Hypothalamus (tissue), 51 donors: ENCODE measurements at places on chromosomes 1 and 21.

DNA sequence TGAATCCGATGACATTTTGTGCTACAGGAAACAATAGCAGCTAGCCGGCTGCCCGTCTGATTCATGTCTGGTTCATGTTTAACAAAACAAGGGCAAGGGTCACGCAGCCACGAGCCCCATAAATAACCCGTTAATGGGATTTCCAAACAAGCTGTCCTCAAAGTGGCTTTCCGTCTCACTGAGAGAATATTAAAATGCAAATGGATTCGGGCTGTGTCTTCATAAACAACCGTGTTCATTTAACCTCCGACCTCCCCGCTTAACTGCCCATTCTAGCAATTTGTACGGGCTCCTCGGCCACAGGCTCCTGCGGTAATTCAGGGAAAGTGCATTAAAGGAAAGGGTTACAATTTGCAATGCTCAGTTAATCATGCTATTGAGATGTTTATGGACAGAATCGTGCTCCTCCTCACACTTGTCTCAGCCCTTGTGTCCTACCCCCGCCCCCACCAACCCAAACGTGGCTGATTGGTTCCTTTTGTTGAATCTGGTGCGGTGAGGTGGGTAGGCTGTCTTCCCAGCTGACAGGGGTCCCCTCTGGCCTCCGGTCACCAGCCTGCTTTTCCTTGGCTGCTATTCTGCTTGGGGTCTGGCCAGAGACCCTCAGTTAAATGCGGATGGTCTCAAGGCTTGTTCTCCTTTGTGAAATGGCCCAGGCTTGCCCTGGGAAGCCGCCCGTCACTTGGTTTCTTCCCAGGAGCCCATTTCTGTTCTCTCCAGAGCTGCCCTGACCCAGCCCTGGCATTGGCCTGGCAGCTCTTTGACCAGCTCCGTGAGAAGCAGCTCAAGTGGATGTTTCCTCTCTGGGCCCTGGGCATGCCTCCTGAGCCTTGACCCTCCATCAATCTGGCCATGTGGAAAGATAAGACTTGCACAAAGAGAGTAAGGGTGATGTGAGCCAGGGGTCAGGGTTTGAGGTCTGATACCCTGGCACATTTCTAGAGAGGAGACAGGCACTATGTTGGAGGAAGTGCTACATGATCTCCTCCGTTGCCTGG is 200.7 kb upstream of the POU3F1 start:
- no peak for DNase-seq

DNA sequence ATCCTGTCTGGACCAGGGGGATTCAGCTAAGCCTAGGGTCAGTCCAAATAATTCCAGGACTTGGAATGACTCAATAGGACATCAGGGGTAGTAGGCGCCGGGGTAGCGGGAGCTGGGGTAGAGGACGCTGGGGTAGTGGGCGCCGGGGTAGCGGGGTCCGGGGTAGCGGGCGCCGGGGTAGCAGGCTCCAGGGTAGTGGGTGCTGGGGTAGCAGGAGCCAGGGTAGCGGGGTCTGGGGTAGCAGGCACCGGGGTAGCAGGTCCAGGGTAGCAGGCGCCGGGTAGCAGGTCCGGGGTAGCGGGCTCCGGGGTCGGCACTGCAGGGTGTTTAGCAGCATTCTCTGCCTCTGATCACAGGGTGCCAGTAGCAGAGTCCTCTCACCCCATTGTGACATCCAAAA is 248.9 kb downstream of the KCNJ6 start:
- DNase-seq: no peak

- no peak for DNase-seq
These were observed 189.9 kb downstream of the HUNK start for GRCh38 chr21:32062591-32063227.

DNA sequence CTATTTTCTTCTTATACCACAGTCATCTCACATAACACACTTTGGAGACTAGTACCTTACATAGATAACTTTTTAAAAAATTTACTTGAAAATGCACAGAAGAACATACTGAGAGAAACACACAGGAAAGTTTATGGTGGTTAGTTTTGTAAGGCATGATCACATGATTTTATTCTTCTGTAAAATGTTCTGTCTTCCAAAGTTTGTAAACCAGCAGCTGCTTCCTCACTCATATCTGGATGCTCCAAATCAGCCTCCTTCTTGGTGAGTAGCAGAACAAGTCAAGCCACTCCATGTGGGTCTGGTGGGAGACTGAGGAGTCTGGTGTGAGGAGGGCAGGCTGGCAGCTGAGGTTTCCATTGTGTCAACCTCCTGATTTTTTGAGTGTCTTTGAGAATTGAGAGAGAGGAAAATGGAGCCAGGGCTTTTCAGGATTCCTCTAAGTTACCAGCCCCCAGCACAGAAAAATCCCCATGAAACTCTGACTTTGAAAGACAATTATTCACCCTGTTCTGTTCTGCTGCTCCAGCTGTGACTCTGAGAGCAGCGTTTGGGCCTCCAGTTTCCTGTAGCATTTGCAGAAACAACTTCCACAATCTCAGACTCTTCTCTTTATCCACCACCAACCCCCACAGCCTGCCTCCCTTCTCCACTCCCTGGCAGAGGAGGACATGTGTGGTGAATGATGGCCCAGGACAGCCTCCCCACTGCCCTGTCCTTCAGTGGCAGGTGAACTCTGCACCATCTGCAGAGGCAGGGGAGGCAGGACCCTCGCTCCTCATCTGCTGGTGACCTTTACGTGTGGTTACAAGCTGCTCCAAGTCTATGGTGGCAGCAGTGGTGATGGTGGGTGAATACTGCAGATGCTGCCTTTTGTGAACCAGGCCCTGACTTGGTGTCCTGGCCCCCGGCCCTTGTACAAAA is 82.3 kb downstream of the FCRL5 start:
- DNase-seq: no peak

- DNase-seq: no peak
These were observed 11.7 kb downstream of the NDC1 start for GRCh38 chr1:53826367-53826766.

- no peak for DNase-seq
These were observed 61.9 kb downstream of the HSPA13 start for GRCh38 chr21:14321042-14321441.

- no peak for DNase-seq
These were observed 8.1 kb upstream of the PLEKHM2 start for GRCh38 chr1:15676010-15676409.

GRCh38 chr1:183901748-183902330 is 96.9 kb downstream of the RGL1 start:
- DNase-seq: no peak

GRCh38 chr21:15520811-15521643 is 208.8 kb upstream of the USP25 start:
- DNase-seq: no peak

- no peak for DNase-seq
These were observed 311.1 kb downstream of the AJAP1 start for GRCh38 chr1:4965346-4966075.

GRCh38 chr1:99228153-99228552 is 36.1 kb upstream of the PLPPR4 start:
- no peak for DNase-seq

DNA sequence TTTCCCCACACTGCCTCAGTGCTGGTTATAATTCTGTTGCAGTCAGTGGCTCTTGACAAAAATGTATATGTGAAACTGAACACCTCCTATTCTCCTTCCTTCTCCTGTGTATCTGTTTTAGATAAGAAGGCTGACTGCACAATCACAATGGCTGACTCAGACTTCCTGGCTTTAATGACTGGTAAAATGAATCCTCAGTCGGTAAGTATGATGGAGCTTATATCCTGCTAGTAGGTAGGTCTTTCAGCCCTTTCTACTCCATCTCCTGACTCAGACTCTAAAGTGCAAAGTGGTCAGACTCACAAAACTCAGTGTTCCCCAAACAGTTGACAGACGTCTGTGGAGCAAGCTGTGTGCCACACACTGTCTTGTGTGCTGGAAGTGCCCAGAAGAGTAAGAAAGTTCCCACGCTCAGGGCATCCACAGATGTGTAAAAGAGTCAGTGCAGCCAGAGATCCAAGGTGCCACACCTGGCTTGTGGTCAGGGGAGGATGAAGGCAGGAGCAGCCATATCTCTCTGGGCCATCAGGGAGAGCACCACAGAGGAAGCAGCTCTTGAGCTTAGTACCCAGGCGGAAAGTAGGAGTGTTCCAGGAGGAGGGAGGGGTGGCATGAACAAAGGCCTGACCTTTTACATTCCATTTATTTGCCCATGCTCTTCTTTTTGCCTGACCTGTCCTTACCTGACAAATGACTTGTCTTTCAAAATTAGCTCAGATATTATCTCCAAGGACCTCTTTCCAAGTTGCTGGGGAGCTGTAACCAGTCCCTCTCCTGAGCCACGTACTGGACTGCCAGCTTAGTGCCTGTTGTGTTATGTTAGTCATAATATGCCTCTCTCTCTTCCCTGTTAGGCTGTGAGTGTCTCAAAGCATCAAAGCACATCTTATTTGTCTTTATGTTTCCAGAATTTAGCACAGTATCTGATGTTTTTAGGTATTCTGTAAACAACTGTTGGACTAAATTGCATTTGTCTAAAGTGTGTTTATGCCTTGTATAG is 14.0 kb upstream of the PODN start:
- DNase-seq: no peak

GRCh38 chr1:170692866-170693575 is 29.1 kb downstream of the PRRX1 start:
- DNase-seq: no peak

- no peak for DNase-seq
These were observed 31.7 kb upstream of the CAMTA1 start for GRCh38 chr1:6753320-6754140.

DNA sequence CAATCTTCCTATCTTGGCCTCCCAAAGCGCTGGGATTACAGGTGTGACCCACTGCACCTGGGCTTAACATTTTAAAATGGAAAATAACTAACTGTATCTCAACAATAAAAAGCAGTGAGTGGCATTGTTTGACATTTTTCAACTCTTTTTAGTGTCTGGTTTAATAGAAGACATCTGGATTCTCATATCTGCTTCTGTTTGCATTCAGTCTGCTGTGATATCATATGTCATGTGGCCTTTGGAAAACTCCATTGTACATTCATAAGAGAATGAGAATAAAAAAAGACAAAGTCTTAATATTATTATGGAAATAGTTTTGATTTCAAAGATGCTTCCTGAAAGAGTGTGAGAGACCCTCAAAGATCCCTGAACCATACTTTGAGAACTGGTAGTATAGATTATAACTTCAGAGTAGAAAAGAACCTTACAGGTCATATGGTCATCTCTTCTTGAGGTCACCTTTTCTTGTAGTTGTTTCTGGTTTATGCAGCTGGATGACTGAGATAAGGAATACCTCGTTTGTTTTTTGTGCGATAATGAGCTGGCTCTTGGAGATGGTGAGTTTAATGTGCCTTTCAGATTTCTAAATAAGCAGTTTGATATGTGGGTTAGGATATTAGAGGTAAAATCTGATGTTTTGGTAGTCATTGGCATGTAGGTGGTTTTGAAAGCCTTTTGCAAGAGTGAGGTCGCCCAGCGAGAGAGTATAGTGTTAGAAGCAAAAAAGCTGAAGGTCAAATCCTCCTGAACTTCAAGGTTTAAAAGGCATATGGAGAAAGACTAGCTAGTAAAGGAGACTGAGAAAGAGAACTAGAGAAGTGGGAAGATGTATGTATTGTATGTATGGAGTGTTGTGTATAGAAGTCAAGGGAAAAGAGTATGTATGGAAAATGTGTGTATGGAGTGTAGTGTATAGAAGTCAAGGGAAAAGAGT is 17.2 kb downstream of the CEP350 start:
- DNase-seq: no peak

- peak; percentile 58 for DNase-seq
These were observed 9.6 kb downstream of the CAMK2N1 start for GRCh38 chr1:20476265-20477038.

DNA sequence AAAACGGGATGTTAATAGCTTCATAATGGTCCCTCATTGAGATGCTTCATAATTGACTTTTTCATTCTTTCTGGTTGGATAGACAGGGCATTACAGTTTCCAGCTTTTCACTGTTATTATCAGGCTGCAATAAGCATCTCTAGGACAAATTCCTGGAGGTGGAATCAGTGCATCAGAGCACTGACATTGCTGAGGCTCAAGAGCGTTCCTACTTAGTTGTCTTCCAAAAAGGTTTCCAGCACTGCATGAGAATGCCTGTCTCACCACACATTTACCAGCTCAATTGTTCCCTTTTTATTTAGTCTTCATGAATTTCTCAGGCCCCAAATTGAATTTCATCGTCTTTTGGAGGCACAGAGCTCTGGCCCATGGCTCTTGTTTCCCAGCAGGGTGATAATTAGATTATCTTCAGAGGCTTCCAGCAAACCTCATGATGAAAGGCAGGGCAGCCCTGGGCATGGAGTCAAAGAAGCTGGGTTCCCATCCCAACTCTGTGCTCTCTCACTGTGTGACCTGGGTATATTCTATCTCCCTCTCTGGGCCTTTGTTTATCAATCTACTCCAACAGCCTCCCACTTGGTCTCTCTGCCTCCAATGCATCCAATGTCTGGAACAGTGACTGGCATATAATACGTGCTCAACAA is 451.4 kb downstream of the PTPRU start:
- DNase-seq: no peak

DNA sequence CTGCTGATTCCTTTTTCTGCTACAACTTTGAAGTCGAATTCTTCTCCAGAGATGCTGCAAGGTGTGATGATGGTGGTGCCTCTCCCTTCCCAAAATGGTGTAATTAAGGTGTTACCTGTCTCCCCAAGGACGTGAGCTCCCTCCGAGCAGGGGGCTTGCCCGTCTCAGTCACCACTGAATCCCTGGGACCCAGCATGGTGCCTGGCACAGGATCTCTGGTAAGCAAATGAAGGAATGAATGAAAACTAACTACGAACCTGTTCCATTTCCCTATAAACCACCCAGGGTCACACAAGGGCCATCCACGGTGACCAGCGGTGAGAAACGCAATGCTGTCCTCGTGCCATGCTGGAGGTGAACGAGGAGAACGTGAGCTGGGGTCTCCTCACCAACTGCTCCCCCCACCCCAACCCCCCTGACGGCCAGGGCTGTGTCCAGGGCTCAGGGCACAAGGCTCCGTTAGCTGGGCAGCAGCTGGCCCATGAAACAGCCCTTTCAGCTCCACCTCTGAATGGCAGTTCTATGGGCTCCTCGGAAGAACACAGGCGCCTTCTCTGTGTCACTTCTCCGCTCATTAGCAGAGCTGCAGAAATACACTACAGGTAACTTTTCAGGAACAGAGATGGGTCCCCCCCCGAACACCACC is 2.2 kb upstream of the MATN1 start:
- peak; percentile 64 for DNase-seq

DNA sequence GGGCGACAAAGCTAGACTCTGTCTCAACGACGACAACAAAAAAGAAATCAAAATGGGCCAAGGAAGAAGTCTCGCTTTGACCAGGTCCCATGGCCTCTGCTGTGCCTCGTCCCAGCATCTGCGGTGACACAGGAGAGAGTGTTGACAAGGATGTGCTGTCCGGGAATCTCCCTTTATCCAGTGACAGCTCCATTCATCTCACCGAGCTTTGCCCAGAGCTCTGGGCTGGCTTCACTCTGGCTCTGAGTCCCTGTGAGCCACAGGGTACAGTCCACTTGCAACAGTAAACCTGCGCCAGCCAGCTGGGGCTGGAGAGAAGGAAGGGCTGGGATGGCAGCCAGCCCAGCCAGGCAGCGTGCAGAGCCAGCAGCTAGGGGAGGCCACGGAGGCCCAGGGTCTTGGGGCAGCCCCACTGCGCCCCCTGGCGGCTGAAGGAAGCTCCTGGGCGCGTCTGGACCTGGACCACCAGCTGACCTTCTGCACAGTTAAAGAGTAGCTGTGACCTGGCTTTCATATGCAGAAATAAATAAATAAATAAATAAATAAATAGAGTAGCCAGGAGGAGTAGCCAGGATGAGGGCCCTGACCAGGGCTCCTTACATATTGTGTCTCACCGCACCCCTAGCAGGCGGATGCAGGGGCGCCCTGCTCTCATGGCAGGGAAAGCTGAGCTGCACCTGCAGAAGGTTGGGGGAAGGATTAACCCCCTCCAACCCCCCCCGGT is 29.7 kb downstream of the ENO1 start:
- peak; percentile 78 for DNase-seq
